ENCODE measurements at places on chromosomes 16 and 17.

GRCh38 chr17:79950306-79950705 is 85.4 kb downstream of the TBC1D16 start:
- DNase-seq = no peak

DNA sequence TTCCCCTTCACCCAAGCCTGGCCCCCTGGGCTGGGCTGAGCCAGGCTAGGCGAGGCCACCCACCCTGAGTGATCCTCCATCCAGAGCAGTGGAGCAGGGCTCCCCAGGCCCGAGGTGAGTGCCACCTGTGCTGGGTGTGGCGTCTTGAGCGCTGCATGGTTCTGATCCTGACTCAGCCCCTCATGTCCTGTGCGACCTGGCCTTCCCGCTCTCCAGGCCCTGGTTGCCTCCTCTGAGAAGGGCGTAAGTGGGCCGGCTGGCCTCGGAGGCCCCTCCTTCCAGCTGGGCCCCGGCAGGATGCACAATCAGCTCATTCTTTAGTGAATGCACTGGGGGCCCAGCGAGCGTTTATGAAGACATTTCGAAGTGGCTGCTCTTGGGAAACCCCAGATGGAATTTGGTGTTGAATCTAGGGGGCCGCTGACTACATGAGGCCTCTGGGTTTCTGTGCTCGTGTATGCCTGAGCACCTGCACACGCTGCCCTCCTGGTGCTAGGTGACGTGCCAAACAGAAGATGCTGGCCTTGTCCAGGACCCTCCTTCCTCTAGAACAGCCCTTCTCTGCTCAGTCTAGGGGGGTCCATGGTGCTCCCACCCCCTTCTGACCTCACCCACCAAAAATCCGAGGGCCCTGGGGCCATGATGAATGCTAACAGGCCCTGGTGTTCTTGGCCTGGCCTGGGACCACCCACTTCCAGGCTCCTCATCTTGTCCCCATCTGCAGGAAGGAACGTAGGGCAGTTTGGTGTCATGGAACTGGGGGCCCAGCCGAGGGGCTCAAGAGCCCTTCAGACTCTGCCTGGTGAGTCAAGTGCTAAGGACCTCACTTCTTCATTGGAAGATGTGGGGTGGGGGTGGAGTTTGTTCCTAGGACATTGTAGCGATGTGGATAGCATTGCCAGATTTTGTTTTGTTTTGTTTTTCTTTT is 3.6 kb upstream of the TMEM92 start:
- no peak for DNase-seq

- DNase-seq = no peak
Measured at GRCh38 chr16:54633943-54634362, 296.7 kb upstream of the IRX5 start.

GRCh38 chr16:17404941-17405689 is 65.6 kb downstream of the XYLT1 start:
- DNase-seq = no peak

DNA sequence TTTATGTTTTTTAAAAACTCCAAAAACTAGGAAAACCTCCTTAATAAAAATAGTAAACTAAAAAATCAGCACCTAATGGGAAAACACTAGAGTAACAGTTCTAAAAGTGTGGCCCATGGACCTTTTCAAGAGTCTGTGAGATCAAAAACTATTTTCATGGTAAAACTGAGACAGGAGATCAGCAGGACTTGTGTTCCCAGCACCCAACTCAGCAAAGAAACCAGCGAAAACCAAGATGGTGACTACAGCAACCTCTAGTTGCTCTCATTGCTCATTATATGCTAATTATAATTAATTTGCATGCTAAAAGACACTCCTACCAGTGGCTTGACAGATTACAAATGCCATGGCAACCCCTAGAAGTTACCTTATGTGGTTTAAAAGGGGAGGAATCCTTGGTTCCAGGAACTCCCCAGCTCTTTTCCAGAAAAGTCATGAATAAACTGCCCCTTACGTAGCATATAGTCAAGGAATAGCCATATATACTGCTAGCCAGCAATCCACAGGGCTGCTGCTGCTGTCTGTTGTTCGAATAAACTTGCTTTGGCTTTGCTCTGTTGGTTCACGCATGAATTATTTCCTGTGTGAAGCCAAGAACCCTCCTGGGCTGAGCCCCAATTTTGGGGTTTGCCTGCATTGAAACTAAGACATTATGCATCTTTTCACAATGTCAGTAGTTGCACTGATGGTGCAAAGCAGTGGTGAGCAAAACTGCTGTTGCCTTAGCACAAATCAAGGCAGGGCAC is 12.4 kb downstream of the CMTR2 start:
- no peak for DNase-seq

DNA sequence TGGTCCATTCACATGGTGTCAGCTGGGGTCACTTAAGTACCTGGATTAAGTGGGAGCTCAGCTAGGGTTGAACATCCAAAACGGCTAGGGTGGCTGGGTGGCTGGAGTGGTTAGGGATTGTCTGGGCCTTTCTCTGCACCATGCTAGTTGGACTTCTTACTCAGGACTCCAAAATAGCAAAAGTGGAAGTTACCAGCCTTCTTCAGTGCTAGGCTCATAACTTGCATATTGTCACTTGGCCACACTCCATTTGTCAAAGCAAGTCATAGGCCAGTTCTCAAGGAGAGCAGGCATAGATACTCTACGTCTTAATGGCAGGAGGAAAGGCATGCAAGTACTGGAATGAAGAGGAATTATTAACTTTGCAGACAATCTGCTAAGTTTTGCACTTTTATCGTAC is 69.7 kb downstream of the ESRP2 start:
- no peak for DNase-seq

DNA sequence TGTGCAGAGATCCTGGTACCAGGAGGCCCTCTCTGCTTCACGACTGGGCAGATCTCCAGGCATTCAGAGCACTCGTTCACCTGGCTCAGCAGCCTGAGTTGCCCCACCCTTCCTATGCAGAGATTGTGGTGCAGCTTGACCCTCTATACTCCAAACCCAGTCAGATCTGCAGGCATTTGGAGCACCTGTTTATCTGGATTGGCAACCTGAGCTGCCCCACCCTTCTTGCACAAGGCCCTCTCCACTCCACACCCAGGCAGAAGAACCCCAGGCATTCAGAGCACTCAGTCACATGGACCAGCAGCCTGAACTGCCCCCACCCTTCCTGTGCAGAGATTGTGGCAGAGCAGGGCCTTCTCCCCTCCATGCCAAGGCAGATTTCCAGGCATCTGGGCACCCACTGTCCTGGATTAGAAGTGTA is 88.4 kb upstream of the CDH5 start:
- DNase-seq = no peak

GRCh38 chr17:82084373-82085030 is 13.5 kb downstream of the FASN start:
- DNase-seq = no peak
